ENCODE measurements at places on chromosomes 12 and 14.

- no peak for DNase-seq
Measured at GRCh38 chr14:92665661-92666110, 82.7 kb downstream of the LGMN start.

GRCh38 chr14:75310295-75311111 lies 31.9 kb downstream of the FOS start:
- DNase-seq, result no peak

GRCh38 chr12:53579545-53579955 lies 46.6 kb downstream of the ATF7 start:
- no peak for DNase-seq

DNA sequence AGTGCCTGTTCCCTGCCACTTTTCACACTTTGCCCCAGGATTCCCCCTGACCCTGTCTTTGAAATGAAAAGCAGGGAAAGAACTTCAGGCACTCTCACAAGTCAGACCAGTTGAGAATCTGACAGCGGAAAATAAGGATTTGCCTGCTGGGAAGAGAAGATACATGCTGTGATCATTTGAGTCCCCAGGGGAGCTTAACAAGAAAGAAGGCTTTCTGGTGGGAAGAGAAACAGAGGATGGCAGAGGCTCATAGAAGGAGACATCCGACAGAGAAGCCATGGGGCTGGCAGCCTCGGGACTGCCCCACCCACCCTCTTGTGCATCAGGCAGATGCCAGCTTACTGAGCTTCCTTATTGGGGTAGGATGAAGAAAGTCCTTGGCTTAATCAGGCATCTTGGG lies 11.9 kb downstream of the TTC9 start:
- no peak for DNase-seq

DNA sequence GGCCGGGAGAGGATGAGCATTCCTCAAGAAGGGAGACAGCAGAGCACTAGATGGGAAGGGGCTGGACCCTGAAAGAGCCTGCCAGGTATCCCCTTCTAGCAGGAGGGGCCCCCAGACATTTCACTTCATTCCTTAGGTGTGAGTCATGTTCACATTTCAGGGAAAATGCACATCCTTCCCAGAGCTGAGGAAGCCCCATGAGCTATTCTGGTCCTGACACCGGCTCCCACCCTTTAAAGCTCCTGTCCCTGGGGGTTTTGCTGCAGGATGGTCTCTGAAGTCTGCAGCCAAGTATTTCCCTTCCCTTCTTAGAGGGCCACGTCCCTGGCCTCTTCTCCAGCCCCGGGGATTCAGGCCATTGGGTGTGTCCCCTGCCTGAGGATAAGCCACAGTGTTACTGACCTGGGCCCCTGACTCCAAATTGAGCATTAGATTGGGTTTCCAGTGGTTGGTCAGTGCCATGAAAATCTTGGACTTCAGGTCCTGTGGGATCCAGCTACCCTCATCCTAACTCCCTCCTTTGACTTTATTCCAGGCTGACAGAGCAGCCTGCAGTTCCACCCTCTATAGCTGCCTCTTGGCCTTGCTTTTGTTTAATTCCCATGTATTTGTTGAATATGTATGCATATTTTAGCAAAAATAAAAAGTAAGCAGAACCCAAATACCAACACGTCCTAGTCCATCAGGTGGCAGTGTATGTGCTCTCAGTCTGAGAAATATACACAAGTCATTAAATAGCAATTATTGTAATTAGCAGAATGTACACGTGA lies 267.1 kb downstream of the CACNA1C start:
- no peak for DNase-seq

GRCh38 chr14:81138429-81138828 lies 82.3 kb downstream of the GTF2A1 start:
- no peak for DNase-seq

DNA sequence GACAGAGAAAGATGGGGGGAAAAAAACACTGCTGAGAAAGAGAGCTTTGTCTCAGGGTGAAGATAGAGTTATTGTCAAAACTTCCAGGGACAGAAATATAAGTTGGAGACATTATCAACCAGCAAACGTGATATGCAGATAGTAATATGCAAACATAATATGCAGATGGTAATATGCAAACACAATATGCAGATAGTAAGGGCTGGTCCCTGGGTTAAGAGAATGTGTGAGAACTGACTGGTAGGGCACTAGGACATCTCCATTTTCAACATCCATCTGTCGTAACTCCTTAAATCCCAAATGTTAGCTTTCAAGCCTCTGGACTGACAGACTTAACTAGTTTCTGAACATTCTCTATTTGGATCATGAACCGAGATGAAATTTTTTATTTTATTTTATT lies 32.2 kb downstream of the SNRPF start:
- DNase-seq, result no peak

DNA sequence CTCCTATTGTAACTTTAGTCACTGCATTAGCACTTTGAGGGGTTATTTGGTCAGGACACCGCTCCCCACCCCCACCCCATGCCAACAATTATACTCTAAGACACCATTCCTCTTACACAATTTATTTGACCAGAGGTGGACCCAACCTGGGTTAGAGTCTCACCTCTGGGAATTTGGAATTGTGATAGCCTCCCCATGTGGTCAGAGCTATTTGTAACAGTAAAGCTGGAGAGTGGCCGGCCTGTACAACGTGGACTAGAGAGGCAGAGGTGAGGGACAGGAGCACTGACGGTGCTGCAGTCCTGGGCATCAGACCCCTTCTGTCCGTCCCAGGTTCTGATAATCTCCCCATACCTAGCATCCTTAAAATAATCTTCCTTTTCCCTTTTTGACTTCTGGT lies 3.3 kb upstream of the HAL start:
- no peak for DNase-seq

- no peak for DNase-seq
Measured at GRCh38 chr12:50353869-50354593, 42.4 kb downstream of the FAM186A start.

- no peak for DNase-seq
Measured at GRCh38 chr14:50262865-50263264, 31.5 kb upstream of the SOS2 start.

- DNase-seq, result no peak
Measured at GRCh38 chr14:57747036-57747435, 118.9 kb downstream of the SLC35F4 start.

Measured in activated CD4-positive, alpha-beta T cell treated with anti-CD3 and anti-CD28 coated beads for 1 hour (primary cell).